Upper lobe of right lung (tissue), 1 donor: ENCODE measurements at places on chromosomes 5 and 9. TPM values are rescaled to one million over a fixed set of nuclear protein-coding genes. Genes with fewer than 3 reads are reported as not detected.

DNA sequence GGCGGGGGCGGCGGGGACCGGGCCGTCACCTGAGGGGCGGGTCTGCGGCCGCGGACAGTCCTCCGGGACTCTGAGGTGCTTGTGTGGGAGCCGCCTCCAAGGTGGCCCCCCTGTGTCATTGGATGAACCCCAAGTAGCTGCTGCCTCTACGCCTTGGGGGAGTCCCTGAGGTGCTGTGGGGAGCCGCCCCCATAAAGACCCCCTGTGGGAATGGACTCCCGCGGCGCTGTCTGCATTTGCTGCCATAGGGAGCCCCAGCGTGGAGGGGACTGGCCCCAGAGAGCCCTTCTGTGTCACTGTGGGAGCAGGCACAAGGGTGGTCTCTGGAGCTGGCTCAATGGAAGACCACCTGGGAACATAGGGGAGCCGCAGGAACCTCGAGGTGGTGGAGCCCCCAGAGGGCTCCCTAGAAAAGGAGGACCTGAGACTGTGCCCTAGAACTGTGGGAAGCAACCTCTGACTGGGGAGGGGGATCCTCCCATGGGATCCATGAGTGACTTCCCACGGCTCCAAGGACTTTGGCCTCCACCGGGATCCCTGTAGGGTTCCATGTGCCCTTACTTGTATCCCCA is 412 bp downstream of the PHF24 start:
- no peak for DNase-seq

DNA sequence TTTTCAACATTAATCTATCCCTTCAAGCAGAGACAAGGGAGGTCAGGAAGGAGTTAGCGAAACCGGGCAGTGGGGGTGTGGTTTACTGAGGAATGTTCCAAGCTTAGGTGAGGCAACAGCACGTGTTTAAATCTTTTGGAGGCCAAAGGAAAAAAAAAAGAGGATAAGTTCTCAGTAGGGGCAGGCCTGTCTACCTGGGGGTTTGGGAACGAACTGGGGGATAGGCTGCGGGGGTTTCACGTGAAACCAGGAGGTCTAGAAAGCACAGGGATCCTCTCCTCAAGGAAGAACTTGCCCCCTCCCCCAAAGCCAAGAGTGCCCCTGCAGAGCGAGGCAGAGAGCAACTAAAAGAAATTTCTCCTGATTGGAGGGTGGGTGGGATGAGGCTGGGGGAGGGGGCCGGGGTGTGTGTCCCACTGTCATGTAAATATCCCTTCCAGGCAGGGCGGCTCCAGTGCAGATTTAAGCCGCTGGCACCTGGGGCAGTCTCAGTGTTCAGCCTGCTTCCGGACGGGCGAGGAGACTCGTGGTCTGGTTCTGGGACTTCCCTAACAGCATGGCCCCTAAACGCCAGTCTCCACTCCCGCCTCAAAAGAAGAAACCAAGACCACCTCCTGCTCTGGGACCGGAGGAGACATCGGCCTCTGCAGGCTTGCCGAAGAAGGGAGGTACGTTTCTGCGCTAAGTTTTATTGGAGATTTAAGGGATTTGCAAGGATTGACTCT is 5.5 kb upstream of the SET start:
- DNase-seq, result peak; percentile 83

DNA sequence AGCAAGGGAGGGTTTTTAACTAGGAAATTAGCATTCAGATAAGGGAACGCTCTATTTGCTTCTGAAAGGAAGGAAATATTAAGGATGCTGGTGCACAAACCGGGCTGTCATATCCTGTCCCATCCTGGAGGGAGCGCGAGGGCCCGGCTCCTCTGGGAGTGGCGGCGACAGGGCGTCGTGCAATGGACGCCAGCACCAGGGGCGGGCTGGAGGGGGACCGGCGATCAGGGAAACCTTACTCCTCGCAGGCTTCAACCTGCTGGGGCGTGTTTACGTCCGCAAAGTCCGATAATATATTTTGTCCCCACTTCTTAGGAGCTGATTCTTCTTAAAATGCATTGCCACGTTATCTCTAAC is 197.1 kb upstream of the TBCA start:
- no peak for DNase-seq

DNA sequence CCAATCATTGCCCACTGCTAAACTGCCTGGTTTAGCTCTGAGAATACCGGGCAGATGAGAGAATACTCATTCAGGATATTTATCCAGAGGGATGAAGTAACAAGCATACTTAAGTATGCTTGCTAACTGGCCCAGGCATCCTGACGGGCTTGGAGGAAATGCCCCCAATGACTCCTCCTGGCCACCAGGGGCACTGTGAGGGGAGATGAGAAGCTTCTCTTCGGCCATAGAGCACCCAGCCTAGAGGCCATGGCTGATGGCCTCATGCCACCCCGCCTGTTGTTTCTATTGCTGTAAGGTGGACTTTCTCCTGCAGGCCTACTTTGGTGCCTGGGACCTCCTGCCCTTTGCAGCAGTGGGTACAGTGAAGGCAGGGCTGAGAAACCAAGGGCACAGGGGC is 134.5 kb upstream of the FSTL4 start:
- no peak for DNase-seq

DNA sequence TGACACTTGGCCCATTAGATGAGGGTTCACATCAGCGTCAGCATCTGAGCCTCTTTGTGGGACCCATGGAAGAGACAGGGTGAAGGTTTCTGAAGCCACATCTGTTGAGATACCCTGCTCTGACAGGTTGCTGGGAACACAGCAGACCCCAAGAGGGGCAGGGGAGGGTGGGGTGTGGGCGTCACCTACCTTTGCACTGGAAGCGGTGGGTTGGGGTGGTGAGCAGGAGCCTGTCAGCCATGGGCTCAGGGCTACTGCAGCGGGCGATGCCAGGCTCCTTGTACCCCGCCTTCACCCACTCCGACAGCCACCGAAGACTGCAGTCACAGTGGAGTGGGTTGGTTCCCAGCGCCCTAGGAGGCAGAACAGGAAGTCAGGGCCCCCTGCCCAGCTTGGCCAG is 131.5 kb upstream of the PANK3 start:
- no peak for DNase-seq

Gene AGXT2
- total RNA-seq, result not detected

DNA sequence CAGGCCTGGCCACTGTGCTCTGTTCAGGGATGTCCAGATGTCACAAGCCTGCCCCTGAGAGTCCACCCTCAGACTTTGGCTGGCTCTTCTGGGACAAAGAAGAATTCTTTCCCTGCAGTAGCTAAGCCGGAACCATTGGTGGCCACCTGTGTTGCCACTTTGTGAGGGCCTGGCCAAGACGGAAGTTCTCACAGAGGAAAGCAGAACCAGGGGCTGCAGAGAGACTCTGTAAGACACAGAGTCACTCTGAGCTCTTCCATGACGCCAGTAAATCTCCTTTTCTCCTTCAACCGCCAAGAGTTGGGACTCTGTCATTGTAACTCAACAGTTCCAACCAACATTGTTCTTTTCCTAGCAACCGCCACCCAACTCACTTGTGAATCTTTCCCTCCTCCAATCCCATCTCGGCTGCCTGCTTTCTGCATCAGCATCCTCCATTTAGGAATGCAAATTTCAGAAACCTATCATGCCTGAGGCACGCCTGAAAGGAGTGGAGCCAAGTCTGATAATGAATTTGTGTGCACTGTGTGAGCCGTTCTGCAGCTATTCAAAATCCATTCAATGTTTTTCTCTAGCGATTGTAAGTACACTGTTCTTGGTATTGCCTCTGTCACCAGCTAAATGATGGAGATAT is 37.8 kb upstream of the ATP6V1G1 start:
- DNase-seq, result no peak

DNA sequence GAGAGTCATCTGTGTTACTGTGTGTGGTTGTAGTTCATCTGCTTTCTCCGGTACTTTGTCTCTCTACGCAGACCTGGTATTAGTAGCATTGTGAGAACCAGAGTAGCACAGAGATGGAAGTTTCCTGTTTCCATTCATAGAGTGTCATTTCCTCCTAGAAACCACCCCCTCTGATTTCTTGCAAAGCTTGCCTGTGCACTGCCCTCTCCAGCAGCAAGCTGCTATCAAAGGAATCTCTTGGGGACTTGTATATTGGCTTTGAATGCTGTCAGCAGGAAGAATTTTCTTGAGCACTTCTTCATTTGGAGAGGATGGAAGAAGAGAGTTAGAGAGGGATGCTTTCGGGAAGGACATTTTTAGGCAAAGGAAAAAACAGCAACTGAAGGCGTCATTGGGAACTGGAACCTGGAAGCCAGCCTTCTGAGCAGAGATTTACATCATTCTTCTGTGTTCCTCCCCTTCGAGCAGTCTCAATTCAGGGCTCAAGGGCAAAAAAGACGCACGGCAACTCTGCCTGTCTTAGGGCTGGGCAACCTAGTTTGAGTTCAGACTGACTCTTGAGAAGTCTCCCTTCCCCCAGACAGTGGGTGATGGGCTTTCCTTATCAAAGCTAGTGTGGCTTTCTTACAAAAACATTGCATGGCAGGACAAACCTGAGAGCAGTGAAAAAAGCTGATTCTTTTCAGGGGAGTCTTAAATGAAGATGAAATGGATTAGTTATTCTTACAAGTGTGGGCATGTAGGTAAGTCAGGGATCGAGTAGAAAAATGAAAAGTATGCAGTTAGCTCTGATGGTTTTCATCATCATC is 226.3 kb downstream of the AOPEP start:
- DNase-seq, result no peak

Gene SPINK4
- total RNA-seq, result not detected

- DNase-seq, result no peak
These were observed 3.5 kb downstream of the PRUNE2 start for GRCh38 chr9:76902395-76902794.

Gene CCDC192
- not detected for total RNA-seq

Gene GALNT12
- total RNA-seq, result 28.3 TPM

DNA sequence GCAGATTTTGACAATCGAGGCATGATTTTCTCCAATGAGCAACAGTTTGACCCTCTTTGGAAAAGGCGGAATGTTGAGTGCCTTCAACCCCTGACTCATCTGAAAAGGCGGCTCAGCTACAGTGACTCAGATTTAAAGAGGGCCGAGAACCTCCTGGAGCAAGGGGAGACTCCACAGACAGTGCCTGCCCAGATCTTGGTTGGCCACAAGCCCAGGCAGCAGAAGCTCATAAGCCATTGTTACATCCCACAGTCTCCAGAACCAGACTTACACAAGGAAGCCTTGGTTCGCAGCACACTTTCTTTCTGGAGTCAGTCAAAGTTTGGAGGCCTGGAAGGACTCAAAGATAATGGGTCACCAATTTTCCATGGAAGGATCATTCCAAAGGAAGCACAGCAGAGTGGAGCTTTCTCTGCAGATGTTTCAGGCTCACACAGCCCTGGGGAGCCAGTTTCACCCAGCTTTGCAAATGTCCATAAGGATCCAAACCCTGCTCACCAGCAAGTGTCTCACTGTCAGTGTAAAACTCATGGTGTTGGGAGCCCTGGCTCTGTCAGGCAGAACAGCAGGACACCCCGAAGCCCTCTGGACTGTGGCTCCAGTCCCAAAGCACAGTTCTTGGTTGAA is 13.6 kb downstream of the PTPDC1 start:
- no peak for DNase-seq

DNA sequence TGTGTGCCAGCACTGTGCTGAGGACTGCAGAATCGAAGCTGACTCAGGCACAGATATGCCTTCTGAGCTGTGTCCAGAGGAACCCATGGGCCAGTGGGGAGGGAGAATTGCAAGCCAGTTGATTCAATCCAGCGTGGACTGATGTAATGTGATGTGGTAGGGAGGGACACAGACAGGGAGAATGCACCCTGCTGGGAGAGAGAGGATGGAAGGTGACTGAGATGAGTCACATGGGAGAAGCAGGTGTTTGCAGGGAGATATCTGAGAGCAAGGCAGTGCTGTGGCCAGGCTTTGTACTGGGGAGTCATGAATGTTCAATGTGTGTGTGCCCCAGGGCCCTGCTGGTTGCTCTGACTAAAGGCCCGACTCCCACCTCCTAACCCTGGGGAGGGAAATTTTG is 75.7 kb downstream of the IRX1 start:
- DNase-seq, result no peak

DNA sequence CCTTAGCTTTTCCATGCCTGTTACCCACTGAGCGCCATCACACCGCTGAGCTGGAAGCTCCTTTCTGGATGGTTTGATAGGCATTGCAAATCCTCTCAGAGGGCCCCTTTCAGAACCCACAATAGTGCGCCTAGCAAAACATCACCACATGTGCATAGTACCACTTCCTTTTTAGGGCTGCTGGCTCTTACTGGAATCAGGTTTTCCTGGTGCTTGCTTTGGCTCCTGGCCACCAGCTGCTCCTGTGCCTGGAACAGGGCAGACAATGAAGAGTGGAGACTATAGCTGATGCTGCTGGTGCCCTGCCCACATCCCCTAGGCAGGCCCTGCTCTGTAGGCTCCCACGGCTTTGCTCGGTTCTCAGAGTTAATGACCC is 163.6 kb upstream of the SEMA6A start:
- no peak for DNase-seq

- DNase-seq, result no peak
These were observed 8.3 kb upstream of the ABCA1 start for GRCh38 chr9:104936291-104936690.

- no peak for DNase-seq
These were observed 87.9 kb upstream of the GRIA1 start for GRCh38 chr5:153402550-153402949.

DNA sequence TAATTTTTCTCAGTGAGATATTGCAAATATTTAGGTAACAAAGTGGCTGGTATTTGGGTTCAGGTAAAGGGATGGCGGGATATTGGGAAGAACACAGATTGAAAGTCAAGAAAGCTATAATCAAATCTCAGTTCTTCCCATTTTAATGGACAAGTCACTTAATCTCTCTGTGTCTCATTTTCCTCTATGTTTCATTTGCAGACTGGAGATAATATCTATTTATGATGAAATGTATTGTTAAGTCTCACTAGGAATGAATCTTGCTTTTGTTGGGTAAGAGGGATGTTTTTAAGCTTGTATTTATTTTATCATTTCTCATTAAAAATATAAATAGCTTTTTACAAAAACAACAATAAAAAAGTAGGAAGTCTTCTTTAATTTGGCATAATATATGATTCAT is 175.4 kb downstream of the ISL1 start:
- no peak for DNase-seq

- peak; percentile 75 for DNase-seq
These were observed 530 bp downstream of the UCK1 start for GRCh38 chr9:131530546-131530919.

Gene PCDHGA1
- total RNA-seq, result 0.46 TPM

DNA sequence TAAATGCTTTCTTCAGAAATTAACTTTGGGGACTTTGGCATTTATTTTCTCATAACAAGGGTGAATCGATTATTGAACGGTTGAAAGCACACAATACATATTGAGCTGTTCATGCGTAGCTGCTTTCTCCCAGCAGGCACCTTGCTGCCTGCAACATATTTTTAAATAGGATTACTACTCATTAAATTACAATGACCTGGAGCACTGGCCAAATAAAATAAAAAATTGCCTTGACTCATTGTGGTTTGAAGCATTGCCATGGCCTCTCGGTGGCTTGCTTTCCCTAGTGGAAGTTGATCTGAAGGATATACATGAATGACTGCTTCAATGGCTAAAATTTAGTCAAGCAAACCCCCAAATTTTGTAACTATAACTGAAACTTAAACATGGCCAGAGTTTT is 181.6 kb upstream of the NUDT12 start:
- no peak for DNase-seq
